Fibroblast of upper back skin (primary cell): ENCODE measurements at places on chromosomes 5 and 9.
A peak's percentile ranks its signal among the peaks of the same experiment; 100 is the strongest.

GRCh38 chr9:135703726-135704125 is 1.7 kb downstream of the KCNT1 start:
- no peak for DNase-seq

- no peak for DNase-seq
Measured at GRCh38 chr5:139961435-139962157, 81.5 kb downstream of the NRG2 start.

DNA sequence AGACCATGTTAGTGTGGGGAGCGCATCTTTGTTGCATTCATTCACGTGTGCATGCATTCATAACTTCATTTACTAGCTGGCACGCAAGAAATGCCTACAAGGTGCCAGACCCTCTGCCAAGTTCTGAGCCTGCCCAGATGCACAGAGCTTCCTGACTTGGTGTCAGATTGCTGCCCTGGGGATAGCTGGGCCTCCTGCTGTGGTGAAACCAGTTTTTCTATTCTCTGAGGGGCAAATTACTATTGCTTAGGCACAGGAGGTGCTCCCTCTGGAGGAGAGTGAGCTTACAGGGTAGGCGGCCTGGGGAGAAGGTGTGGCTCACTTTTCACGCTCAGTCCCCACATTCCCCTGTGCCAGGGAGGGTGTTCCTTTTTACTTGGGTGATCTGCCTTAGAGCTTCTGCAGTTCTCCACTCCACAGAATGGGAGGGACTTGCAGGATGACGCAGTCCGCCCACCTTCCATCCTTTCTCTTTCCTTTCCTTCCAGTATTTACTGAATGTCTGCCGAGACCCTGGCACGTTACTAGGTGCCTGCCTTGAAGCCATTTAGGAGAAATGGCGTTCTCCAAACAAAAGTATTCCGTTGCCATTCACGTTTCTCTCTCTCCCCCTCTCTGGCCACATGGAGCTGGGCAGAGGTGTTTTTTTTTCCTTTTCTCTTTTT is 27.9 kb upstream of the CTNNA1 start:
- peak; percentile 21 for DNase-seq

- DNase-seq, result no peak
Measured at GRCh38 chr9:76032038-76032796, 141.7 kb downstream of the PCSK5 start.

GRCh38 chr5:143008809-143009521 is 238.8 kb downstream of the ARHGAP26 start:
- DNase-seq, result peak; percentile 91

GRCh38 chr5:169545762-169546161 is 37.8 kb upstream of the SPDL1 start:
- DNase-seq, result peak; percentile 58

- DNase-seq, result no peak
Measured at GRCh38 chr9:35646153-35646532, 4.6 kb downstream of the SIT1 start.

- DNase-seq, result no peak
Measured at GRCh38 chr9:124343533-124344290, 71.5 kb downstream of the PSMB7 start.

GRCh38 chr9:128162215-128163026 is 2.4 kb downstream of the BBLN start:
- DNase-seq, result no peak

DNA sequence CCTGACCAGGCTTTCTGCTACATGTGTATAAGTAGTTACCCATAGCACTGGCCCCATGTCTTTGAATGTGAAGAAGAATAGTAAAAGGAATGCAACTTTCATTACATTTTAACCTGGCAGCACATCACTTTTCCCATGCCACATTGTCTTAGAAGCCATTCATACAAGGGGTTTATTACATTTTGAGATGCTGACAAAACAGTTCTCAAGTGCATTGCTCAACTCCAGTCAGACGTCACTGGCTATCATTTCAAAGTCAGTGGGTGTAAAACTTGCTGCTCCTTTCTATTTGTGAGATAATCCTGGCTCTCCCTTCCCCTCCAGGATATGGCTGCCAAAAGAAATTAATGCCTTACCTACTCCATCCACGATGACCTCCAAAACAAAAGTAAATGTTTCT is 97.0 kb upstream of the VCAN start:
- peak; percentile 45 for DNase-seq

DNA sequence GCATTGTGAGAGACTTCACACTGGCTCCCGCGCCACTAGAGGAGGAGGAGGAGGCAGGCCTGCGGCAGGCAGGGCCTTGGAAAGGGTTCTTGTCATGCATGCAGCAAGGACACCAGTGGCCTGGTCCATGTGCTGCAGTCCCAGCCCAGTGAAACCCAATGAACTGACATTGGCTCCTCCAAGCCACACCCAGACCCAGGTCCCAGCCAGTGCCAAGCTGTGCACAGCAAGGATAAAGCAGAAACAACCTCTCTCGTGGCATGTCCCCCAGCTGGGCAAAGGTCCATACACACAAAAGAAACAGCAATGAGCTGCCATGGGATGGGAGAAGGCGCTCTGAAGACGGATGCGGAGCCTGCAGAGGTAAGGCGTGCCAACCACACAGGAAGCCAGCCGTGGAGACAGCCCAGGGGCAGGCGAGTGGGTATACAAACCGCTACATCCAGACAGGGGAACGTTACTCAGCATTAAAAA is 89.2 kb downstream of the SEMA4D start:
- DNase-seq, result no peak

DNA sequence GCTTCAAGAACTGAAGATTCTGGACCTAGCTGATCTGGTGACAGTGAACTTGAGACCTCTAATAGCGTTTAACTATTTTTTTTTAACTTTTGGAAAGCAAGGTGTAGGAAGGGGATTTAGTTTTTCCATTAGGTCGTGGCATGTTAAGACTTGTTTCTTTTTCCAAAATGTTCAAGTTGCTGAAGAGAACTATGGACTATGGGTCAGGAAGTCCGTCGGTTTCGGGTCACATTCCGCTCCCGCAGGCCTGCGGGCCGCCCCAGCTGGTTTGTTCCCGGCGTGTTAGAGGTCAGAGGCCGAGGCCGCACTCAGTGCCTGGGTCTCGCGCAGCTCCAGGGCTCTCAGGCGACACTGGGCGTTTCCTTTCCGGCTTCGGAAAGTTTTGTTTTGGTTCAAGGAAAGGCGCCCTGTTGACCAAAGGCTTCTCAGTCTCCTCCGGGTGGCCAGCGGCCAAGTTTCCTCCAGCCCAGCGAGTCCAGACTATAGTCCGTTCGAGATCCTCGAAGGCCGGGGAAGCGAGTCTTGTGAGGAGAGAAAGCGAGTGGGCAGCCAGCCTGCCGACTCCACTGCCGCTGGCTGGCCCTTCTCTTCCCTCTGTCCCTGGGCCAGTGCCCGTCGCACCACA is 586 bp upstream of the FCHO2 start:
- no peak for DNase-seq

DNA sequence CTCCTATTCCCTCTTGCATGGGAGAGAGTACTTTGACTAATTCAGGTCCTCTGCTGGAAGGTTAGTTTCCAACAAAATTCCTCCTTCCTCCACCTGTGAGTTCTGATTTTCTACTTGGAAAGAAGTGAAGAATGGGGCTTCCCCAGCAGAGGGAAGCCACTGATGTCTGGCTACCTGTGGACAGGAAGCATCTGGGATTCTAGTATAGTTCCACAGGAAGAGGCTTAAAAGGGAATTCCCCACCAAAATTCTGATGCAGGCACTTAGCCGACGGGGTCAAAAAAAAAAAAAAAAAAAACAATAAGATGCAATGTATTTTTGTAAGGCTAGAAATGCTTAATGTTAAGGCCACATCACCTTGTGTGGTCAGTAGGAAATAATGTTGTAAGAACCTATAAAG is 33.4 kb downstream of the PCDHGC5 start:
- DNase-seq, result no peak

DNA sequence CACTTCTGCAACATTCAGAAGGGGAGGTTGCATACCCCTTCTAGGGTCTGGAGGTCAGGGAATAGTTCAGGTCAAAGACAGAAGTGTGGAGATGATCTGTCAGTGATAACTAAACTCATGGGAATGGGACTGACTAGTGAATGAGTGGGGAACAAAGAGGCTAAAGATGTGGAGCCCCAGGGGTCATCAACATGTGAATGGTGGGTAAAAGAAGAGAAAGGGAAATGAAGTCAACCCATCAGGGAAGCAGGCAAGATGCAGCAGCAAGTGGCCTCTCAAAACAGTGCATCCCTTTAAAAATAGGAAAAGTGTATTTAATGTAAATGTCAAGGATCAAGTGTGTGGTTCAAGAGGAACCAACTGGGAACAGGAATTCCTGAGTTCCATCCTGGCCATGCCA is 69.9 kb downstream of the PLPPR1 start:
- no peak for DNase-seq

DNA sequence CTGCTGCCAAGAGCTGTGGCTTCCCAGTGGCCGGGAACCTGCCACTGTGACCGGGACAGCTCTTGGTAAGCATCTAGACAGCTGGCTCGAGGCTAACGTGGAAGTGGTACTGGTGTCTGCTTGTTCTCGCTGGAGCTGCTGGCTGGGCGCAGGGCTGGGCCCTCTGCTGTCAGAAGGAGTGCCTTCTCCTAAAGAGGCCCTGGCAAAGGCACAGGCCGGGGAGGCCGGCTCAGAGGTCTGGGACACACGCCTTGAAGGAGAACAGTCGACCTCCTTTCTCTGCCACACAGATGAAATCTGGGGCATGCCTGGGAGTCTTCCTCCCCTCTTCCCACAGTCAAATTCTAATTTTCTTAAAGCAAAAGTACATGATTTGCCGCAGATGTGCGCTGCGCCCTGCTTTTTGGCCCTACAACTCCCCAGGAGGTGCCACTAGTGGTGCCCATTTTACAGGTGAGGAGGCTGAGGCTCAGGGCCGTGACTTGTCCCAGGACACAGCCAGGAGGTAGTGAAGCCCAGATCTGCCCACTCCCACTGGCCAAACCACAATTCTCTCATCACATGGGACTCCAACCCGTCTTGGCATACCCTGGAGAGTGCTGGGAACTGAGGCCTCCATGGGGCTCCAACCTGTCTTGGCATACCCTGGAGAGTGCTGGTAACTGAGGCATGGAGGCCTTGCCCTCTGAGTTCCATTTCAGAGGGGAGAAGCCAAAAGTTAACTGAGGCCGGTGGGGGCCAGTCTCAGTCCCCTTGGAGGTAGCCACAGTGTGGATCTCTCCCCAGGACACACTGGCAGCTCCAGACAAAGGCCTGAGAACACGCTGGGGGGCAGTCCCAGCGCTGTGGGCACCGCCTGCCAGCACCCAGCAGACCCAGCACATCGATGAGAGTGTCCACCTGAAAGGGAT is 12.0 kb upstream of the RXRA start:
- DNase-seq, result no peak

DNA sequence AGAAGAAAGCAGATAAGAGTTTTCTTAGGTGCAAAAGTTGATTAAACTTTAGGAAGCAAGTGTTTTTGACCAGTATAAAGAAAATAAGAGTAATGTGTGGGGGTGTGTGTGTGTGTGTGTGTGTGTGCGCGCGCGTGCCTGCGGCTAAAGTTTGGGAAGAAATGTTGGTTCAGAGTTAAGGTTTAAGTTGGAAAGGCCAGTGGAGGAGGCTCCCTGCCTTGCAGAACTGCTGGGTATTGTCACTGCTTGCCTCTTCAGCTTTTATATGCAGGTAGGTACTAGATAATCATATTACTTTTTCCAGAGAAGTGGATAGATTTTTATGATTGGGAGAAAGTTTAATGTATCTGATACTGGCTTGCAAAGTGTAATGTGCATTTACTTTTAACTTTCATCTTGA is 2.0 kb downstream of the PIK3R1 start:
- no peak for DNase-seq

DNA sequence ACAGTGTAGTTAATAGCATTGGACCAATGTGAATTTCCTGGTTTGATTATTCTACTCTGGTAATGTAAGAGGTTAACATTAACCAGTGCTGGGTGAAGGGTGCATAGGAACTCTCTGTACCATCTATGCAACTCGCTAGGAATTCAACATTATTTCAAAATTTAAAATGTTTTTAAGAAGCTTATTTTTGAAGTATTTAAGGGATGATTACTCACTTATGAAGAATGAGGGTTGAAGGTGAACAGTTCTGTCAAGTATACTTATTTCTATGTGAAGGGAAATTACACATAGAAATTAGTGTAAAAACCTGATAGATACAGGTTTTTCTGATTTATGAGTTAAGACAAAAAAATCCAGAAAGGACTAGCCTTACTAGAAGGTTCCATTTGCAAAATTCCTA is 165.8 kb downstream of the INSYN2B start:
- no peak for DNase-seq

DNA sequence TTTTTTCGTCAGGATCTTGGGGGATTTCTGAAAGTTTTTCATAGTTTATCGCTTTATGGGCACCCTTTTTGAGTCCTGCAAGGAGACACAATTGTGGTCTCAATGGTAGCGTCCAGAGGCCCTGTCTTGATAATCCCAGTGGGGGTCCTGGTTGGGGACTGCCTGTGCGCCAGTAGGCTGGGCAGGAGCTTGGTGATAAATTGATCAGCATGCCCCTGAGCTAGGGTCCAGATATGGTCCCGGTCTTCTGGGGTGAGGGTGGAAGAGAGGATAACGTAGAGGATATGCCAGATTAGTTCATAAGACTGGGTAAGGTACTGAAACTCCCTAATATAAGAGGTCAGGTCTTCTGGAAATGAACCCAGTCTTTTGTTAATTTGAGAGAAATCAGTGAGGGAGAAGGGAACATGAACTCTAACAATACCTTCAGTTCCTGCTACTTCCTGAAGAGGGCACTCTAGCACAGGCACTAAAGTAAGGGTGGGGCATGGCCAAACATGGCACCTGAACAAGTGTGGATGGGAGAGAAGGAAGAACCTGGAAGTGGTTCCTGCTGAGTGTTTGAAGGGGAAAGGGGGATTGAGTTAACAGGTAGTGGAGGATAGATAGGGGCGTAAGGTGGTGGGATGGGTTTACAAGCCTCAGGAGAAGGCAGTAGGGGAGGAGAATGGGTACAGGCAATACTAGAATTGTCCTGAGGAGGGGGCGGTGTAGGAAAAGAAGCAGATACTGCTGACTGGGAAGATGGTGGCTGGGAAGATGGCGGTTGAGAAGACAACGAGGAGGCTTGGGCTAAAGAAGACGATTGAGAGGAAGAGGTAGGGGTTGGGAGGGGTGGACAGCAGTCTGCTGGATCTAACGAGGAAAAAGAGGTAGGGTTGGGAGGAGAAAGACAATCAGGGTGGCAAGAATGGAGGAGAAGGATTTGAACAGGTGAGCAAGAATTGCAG is 33.8 kb upstream of the ANXA2R start:
- DNase-seq, result peak; percentile 42

GRCh38 chr9:136672431-136673087 is 9.8 kb downstream of the EGFL7 start:
- DNase-seq, result no peak

DNA sequence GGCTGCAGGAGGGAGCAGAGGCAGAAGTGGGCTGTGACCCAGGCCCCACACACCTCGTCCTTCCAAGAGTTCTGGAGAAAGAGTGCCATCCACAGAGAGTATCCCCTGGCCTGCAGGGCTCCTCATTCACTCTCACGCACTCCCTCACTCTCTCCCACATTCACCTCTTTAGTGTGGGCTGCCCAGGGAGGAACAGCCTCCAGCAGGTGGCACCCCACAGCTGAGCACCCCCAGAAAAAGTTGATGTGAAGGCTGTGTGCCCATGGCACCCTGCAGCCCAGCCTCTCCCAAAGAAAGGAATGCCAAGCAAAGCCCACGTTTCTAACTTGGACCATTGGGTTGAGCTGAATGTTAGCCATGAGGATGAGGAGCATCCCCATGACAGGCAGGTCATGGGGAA is 4.5 kb upstream of the SHC3 start:
- no peak for DNase-seq

GRCh38 chr9:82543726-82544125 is 519.2 kb downstream of the RASEF start:
- DNase-seq, result no peak
